Activated CD8-positive, alpha-beta memory T cell treated with anti-CD3 and anti-CD28 coated beads, Interleukin-2, amount 10 ng/mL, durations not matched to agents 7 days and 5 days (primary cell): ENCODE measurements at places on chromosomes 5 and 9. TPM values are rescaled to one million over a fixed set of nuclear protein-coding genes. Genes with fewer than 3 reads are reported as not detected.

The ADAM19 gene
- 219 TPM for total RNA-seq

The SLC36A2 gene
- total RNA-seq, result not detected

The C5 gene
- 3.0 TPM for total RNA-seq

The CDH10 gene
- not detected for total RNA-seq

The CSF1R gene
- total RNA-seq, result 0.26 TPM

The SLC6A19 gene
- not detected for total RNA-seq

The ARAP3 gene
- total RNA-seq, result 11.0 TPM

The STK32A gene
- total RNA-seq, result not detected

The PTGS1 gene
- 1.0 TPM for total RNA-seq

The MCCC2 gene
- 45.7 TPM for total RNA-seq

The CCNJL gene
- not detected for total RNA-seq

The SUSD3 gene
- 40.1 TPM for total RNA-seq

The ATP6V1G1 gene
- 66.7 TPM for total RNA-seq

The FAM81B gene
- not detected for total RNA-seq

The CCDC192 gene
- not detected for total RNA-seq

The GCNT4 gene
- 0.41 TPM for total RNA-seq

The LCN2 gene
- not detected for total RNA-seq

The SNX2 gene
- 29.5 TPM for total RNA-seq

The SHISAL2B gene
- not detected for total RNA-seq

The CCIN gene
- total RNA-seq, result not detected

The ECM2 gene
- not detected for total RNA-seq

The SVEP1 gene
- total RNA-seq, result not detected

The CCNI2 gene
- total RNA-seq, result 52.5 TPM

The PLAC8L1 gene
- 0.87 TPM for total RNA-seq

The MRNIP gene
- total RNA-seq, result 20.2 TPM

The BARHL1 gene
- not detected for total RNA-seq

The MED7 gene
- 17.0 TPM for total RNA-seq

The LHX3 gene
- not detected for total RNA-seq
